Esophagus squamous epithelium (tissue), 5 donors: ENCODE measurements at places on chromosomes 6 and 20.

- DNase-seq, result no peak
Observed at GRCh38 chr20:35320396-35321126, 28.3 kb upstream of the FAM83C start.

GRCh38 chr6:37691904-37692806 lies 5.5 kb downstream of the MDGA1 start:
- DNase-seq, result no peak

GRCh38 chr20:57008217-57008616 lies 258.2 kb downstream of the BMP7 start:
- DNase-seq, result no peak

GRCh38 chr6:11538052-11538818 lies 686 bp downstream of the TMEM170B start:
- DNase-seq, result no peak

DNA sequence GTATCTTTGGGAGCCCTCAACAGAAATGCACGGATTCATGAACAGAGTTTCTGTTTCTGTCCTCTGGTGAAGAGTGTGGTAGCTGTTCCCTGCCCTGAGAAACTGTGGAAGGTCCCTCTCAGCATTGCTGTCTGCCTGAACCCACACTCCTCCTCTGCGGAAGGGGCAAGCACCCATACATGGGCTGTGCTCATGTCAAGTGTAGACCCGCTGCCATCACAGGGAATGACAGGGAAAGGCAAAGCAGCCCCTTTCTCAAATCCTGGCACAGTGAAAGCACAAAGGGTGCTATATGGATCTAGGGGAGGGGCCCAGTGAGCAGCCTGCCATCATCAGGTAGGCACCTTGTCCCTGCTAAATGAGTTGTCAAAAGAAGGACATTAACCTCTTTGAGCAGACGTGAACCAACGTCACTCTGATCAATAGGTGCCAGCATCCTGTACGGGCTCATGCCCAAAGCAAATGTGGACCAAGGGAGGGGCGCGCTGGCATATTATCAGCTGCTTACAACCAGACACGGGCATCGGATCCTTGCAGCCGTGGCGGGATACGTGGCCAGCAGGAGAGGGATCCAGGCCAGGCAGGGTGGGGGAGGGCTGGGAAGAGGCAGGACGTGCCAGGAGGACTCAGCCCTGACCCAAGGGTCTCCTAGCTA lies 231.2 kb upstream of the PMEPA1 start:
- no peak for DNase-seq

DNA sequence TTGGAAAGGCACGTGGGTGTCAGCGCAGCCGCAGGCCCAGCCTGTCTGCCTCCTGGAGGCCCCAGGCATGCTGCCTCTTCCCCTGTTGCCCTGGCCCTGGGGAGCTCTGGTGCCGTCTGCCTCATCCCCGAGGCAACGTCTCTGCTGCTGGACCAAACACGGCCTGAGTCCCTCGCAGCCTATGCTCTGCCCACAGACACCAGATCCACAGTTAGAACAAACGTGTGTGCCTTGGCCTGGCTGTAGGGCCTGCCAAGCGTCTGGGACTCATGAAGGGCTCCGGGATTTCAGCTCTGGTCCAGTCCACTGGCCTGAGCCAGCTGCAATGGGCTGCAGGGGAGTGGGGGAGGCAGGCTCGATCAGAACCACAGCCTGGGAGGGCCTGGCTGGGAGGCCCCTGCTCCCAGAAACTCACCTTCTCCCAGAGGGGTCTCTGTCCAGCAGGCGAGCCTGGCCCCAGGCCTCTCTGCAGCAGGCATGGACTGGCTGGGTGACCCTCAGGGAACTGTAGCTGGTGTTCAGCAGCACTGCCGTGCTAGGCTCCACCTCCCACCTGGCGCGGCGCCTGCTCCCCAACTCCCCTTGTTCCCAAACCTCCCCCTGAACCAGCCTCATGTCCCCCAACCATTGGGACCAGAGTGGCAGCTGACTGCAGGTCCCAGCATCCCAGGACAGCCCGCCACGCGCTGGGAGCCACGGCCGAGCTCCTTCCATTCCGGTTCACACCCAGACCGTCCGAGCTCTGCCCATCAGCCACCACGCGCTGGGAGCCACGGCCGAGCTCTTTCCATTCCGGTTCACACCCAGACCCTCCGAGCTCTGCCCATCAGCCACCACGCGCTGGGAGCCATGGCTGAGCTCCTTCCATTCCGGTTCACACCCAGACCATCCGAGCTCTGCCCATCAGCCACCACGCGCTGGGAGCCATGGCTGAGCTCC lies 197.0 kb downstream of the DLL1 start:
- no peak for DNase-seq

GRCh38 chr6:97864366-97864765 lies 581.4 kb upstream of the MMS22L start:
- no peak for DNase-seq
